Lower leg skin (tissue), 4 donors: ENCODE measurements at places on chromosomes 5 and 9. TPM values are rescaled to one million over a fixed set of nuclear protein-coding genes. Genes with fewer than 3 reads are reported as not detected.

The PHYHD1 gene
- total RNA-seq, result 50.0 TPM

The PHF24 gene
- total RNA-seq, result 0.76 TPM

The HTR1A gene
- not detected for total RNA-seq

The PKD2L2 gene
- total RNA-seq, result not detected

The NRARP gene
- total RNA-seq, result 44.1 TPM

DNA sequence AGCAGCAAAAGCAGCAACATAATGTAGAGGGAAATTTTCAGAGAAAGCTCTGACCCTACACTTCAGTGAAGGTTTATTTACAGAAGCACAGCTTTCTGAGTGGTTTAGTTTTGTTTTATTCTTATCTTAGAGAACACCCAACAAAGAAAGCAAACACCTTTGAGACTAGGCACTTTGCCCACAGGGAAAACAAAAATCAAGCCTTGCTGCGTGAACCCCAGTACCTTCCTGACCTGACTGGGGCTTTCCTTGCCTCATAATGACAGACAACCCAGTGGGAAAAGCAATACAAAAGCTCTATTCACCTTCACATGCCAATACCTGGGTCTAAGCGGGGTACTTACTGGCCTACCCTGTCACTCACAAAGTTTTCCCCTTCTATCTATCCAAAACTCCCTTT is 189.8 kb downstream of the HINT1 start:
- DNase-seq, result no peak

GRCh38 chr9:120650352-120650751 is 63.9 kb downstream of the MEGF9 start:
- no peak for DNase-seq

GRCh38 chr5:19498852-19499251 is 489.1 kb downstream of the CDH18 start:
- no peak for DNase-seq

GRCh38 chr5:133052317-133053175 is 733 bp downstream of the HSPA4 start:
- DNase-seq, result peak; percentile 42

DNA sequence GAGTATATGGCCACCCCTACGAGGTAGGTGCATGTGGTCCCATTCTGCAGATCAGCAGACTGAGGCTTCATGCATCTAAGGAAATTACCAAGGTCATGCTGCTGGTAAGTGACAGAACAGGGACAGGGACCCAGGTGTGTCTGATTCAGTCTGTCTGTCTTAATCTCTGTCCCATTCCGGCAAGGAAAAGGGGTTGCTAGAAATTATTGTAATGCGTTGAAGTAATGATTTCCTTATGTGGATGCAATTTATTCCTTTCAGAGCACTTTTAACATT is 76.8 kb downstream of the AMBP start:
- DNase-seq, result peak; percentile 10

GRCh38 chr5:106451998-106452397 is 1218.7 kb downstream of the EFNA5 start:
- no peak for DNase-seq

GRCh38 chr9:35453786-35454185 is 36.1 kb upstream of the RUSC2 start:
- no peak for DNase-seq

DNA sequence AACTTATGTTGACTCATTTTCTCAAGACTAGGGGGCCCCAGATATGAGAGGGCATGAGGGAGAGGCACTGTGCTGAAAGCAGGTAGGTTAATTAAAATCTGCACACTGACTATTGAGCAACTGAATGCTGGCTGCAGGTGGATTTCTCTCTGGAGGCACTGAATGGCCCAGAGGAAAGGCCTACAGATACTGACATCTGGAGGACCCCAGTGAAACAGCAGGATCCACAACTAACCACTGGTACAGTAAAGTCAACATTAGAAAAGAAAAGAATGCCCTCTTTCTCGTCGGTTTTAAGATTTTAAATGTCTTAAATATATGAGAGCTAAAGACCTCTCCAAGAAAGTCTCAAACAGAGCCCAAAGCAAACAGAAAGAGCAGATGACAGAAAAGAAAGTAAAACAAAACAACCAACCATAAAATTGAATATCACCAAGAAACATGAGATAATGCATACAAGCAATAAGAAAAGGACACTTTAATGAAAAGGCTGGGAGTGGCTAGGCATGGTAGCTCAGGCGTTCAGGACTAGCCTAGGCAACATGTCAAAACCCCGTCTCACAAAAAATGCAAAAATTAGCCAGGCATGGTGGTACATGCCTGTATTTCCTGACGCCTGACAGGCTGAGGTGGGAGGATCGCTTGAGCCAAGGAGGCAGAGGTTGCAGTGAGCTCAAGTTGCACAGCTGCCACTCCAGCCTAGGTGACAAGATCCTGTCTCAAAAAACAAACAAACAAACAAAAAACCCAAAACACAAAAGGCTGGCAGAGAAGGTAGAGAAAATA is 43.3 kb downstream of the PUM3 start:
- no peak for DNase-seq

DNA sequence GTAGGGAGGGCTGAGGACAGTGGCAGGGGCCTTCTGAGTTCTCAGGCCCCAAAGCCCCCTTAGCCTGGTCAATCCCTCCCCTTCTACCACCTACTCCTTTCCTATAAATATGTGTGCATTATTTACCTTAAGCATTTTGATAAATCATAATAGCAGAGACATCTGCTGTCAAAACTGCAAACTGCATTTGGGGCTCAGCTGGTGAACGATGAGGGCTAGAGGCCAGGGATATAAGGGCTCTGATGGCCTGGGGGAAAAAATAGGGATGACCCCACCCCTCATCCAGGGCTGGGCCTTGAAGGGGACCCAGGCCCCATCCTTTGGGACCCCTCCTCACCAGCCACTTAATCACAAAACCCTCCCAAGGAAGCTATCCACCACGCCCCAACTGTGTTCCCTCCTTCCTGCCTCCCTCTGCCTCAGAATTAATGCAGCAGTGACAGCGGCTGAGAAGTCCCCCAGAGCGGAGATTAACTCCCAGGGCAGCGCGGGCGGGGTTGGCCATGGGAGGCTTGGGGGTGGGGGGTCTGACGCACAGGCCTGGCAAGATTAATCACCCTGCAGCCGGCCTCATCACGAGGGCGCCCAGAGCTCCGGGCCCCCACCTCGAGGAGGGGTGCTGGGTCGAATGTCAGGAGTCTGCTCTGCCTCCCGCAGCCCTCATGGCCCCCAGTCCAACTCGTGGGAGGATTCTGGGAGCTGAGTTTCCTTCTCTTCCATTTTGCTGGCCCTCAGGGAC is 42.1 kb downstream of the CXXC5 start:
- no peak for DNase-seq

DNA sequence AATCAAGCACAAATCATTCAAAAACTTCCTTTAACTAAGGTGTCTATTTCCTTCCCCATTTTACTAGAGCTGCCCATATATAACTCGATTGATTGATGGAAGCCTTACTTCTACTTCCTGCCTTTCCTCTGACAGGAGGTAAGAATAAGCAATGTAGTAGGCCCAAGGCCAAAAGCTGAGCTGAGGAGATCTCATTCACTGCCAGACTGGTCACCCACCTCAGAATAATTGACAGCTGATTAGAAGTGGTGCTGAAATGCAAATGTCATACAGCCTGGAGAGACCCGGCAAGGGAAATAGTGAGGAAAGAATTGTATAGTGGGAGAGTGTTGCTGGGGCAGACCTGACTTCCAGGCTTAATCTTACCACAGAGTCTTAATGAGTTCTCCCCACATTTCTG is 239.9 kb downstream of the SAXO1 start:
- DNase-seq, result no peak

DNA sequence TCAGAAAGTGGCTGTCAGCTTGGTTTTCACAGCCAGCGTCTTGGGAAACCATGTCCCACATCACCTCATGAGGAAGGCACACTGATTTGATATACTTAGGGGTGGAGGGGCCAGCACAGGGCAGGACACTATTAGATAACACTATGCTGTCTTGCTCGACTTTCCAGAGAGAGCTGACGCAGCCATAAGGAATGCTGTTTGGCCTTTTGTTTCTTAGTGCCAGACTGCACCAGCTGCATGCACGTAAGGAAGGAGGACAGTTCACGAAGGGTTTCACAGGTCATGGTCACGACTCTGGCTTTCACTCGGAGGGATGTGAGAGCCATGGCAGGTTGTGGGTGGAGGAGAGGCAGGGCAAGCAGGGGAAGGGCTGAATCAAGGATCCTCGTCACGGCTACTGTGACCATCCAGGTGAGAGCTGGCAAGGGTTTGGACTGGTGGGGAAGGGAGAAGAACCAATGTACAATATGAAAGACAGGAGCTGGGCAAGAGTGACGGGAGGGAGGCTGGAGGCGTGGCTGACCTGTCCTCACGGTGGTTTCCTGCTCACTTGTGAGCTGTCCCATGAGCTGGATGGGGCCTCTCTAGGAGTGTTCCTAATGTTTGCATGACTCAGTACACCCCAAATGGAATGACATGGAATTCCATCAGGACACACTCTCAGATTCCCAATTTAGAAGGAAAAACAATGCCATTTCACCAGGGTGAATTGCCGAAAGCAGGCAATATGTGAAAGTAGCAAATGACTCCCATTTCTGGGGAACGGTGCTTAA is 61.7 kb downstream of the OTULIN start:
- no peak for DNase-seq

GRCh38 chr5:124285071-124285470 is 461.4 kb downstream of the ZNF608 start:
- DNase-seq, result no peak

DNA sequence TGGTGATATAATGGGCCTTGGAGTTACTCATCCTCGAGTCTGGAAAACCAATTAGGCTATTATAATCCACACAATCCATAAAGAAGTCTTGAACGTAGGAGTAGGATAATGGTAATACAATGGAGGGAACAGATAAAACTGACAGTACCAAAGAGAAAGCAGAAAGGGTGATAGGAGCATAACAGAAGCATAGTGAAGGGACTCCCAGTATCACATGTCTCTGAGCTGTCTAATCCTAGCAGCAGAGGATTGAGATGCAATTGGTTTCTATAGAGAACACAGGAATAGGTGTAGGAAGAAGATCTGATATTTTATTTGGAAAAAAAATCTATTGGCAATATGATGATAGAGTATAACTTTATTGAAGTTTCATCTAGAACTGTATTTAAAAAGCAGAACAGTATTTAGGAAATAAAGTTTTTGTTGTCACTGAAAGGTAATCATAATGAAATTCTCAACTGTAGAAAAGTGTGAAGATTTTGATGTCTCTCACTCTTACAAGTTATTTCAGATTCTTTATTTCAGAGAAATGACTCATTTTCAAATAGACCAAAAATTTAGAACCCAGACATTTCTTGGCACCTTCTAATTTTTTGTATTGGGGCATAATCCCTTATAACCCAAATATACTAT is 25.4 kb downstream of the SRFBP1 start:
- DNase-seq, result no peak

GRCh38 chr9:5621327-5621726 is 7.6 kb upstream of the RIC1 start:
- DNase-seq, result no peak

GRCh38 chr9:74245866-74246497 is 251.2 kb upstream of the RORB start:
- no peak for DNase-seq

DNA sequence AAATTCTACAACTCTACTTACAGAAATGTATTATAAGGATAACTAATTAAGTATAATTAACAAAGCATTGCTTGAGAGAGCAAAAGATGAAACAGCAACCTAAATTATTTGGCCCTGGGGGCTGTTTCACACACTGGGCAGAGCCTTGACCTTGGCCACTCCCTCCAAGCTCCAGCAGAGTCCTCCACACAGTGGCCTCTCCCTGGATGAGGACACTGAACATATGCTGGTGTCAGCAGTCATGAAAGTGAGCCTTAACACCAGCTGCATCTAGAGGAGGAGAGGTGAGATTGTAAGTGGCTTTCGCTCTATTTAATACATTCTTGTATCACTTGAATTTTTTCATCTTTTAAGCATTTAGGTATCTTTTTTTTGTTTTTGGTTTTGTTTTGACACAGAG is 23.3 kb upstream of the ZDHHC12 start:
- DNase-seq, result no peak

DNA sequence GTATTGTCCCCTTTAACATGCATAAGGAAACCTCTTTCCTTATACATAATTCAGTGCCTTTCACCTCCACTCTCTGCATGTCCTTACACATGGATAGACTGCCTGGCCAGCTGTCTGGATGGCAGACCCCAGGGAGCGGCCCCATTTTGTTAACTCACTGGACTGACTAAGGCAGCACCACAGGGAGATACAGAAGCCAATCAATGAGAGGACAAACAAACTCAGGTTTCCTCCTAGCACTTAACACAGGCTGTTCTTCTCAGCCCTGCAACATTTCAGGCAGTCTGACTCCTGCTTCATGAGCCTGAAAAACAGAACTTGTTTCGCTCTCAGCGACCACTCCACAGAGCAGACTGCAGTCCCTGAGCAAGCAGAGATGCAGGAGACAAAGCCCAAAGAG is 135.4 kb upstream of the RASEF start:
- DNase-seq, result no peak
